ENCODE measurements at places on chromosomes 2 and 18.
A peak's percentile ranks its signal among the peaks of the same experiment; 100 is the strongest.

DNA sequence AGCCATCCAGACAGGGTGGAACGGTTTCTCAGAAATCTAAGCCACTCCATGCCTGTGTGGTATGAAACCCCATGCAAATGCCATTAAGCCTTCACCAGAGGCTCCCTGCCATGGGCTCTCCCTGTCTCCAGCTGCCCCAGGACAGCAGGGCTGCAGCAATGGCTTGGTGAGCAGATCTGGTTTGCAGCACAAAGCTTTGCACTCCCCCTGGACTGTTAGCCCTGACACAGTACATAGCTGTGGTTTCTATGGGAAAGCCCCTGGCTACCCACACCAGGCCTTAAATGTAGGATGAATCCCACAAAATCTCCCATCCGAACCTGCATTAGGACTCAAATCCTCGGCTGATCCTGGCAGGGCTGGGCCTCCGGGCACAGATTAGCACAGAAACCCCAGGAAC is 291.6 kb downstream of the TNS1 start:
- DNase-seq: no peak

DNA sequence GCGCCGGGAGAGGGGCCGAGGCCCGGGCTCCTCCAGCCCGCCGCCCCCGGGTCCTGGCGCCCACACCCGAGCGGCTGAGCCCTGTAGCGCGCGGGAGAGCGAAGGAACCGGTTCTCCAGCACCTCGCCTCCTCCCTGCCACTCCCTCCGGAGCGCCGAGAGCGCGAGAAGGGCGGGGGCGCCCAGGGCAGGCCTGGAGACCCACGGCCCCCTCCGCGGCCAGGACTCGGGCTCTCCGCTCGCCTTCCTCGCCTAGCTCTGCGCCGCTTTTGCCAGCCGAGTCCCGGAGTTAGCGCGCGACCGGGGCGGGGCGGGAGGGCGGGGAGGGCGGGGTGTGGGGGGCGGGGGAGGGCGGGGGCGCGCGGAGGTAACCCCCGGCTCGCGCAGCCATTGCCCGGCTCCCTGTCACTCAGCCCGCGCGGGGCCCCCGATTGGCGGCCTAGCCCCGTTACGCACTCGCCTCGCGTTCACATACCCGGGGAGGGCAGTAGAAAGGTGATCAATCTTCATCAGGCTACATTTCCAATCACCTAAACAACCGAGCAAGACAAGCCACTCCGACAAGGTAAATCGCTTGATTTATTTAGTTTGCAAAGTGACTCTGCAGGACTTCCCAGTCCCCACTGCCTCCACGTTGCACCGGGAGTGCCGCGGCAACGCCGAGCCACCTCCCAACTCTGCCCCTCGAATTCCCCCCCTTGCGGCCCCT is at the start of gene OTX1:
Gene OTX1 (plus strand): TSS at position 497 of the 708 bp plus-strand sequence. CDS start 2,161 bp downstream, outside the sequence.
- peak; percentile 75 for DNase-seq

GRCh38 chr2:197292619-197293018 is 18.0 kb downstream of the ANKRD44 start:
- DNase-seq: no peak

- DNase-seq: no peak
Measured at GRCh38 chr18:34510926-34511325, 199.2 kb upstream of the DTNA start.

- DNase-seq: no peak
Measured at GRCh38 chr2:694906-695510, 17.8 kb upstream of the TMEM18 start.

Measured in T1000 (cell line).